Activated CD4-positive, alpha-beta memory T cell treated with anti-CD3 and anti-CD28 coated beads, Interleukin-2, amount 10 ng/mL, durations not matched to agents 7 days and 5 days (primary cell): ENCODE measurements at places on chromosomes 3 and 15. TPM values are rescaled to one million over a fixed set of nuclear protein-coding genes. Genes with fewer than 3 reads are reported as not detected.

GRCh38 chr3:53938645-53939044 lies 47.0 kb upstream of the SELENOK start:
- no peaks in the 10 kb centered on the region for H3K36me3 ChIP-seq
- H3K27ac ChIP-seq = no peak overlapping the region
- H3K27me3 ChIP-seq = peaks cover 9% of the 10 kb centered on the region
- peak; percentile 31 for DNase-seq
- no peak overlapping the region for H3K4me3 ChIP-seq

- H3K4me1 ChIP-seq = no peaks in the 10 kb centered on the region
- no peaks in the 10 kb centered on the region for H3K27me3 ChIP-seq
- no peaks in the 10 kb centered on the region for H3K36me3 ChIP-seq
- H3K27ac ChIP-seq = no peak overlapping the region
- no peak overlapping the region for H3K4me3 ChIP-seq
Observed at GRCh38 chr3:82128271-82128670, 366.8 kb upstream of the GBE1 start.

The GOLGA6L4 gene
- total RNA-seq = 1.7 TPM

- no peaks in the 10 kb centered on the region for H3K4me1 ChIP-seq
- H3K27me3 ChIP-seq = peaks cover 2% of the 10 kb centered on the region
- H3K36me3 ChIP-seq = no peaks in the 10 kb centered on the region
- no peak overlapping the region for H3K27ac ChIP-seq
- DNase-seq = no peak
Observed at GRCh38 chr3:149688122-149688757, 30.4 kb upstream of the WWTR1 start.

DNA sequence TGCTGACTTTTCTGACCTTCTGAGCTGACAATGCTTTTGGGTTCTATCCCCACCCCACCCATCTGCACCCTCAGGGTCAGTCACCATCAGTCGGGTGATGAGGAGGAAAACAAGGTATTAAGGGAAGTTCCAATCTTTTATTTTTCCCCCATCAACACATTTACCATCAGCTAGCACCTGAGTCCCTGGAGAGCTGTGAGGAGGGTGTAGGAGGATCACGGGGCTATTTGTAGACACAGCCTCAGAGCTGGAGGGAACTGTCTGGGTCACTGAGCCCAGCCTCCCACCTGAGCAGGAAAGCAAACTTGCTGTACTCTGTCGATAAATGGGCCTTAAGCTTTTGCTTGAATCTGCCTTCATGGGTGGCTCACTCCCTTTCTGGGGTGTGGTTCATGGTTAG lies 24.8 kb upstream of the ZFAND6 start:
- no peak overlapping the region for H3K4me3 ChIP-seq
- peaks cover 5% of the 10 kb centered on the region for H3K36me3 ChIP-seq
- H3K27me3 ChIP-seq = no peaks in the 10 kb centered on the region

The TMEM212 gene
- not detected for total RNA-seq

GRCh38 chr3:72113564-72113963 lies 328.6 kb upstream of the PROK2 start:
- no peaks in the 10 kb centered on the region for H3K4me1 ChIP-seq
- peaks cover 4% of the 10 kb centered on the region for H3K27me3 ChIP-seq
- H3K36me3 ChIP-seq = no peaks in the 10 kb centered on the region
- DNase-seq = no peak
- no peak overlapping the region for H3K27ac ChIP-seq

DNA sequence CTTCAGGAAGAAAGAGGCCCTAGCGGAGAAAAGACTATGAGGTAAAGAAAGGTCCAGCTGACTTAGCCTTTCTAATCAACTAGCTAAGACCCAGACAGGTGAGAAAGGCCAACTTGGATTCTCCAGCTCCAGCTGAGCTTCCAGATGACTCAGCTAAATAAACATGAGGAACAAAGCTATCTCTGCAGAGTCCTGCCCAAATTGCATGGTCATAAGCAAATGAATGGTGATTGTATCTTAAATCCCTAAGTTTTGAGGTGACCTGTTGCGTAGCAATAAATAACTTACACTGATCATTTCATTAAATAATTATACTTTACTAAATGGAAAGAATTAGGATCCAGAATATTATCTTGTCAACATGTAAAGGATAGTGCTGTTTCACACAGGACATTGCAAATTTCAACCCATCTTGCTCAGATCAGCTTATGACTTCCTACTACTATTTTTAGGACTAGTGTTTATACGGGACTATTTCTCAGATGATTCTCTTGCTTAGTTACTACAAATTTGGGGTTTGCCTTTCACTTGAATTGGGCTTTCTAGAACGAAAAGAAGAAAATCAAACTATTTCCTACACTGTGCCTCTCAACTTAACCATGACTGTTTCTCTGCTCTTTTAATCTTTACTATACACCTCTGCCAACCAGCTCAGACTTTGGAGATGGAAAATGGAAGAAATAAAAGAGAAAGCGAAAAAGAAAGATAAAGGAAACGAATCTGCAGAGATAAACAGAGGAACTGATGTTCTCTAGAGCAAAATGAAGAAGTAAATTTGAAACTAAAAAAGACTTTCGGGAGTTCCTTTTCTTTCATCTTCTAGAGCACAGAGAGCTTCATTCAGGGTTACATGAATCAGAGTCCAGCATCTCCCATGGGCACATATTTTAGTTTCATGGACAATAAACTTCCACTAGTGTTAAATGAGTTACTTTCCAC lies 6.6 kb upstream of the ADGRG7 start:
- no peak for DNase-seq
- H3K4me1 ChIP-seq = peaks cover 27% of the 10 kb centered on the region
- peaks cover 5% of the 10 kb centered on the region for H3K27me3 ChIP-seq
- H3K36me3 ChIP-seq = peaks cover 3% of the 10 kb centered on the region
- H3K4me3 ChIP-seq = peak overlapping the region; percentile 23

GRCh38 chr3:71031181-71031580 lies 552.3 kb downstream of the FOXP1 start:
- no peaks in the 10 kb centered on the region for H3K27me3 ChIP-seq
- H3K27ac ChIP-seq = no peak overlapping the region
- H3K4me3 ChIP-seq = no peak overlapping the region
- no peak for DNase-seq
- H3K4me1 ChIP-seq = peaks cover 46% of the 10 kb centered on the region

The CACNA1D gene
- total RNA-seq = 2.5 TPM

DNA sequence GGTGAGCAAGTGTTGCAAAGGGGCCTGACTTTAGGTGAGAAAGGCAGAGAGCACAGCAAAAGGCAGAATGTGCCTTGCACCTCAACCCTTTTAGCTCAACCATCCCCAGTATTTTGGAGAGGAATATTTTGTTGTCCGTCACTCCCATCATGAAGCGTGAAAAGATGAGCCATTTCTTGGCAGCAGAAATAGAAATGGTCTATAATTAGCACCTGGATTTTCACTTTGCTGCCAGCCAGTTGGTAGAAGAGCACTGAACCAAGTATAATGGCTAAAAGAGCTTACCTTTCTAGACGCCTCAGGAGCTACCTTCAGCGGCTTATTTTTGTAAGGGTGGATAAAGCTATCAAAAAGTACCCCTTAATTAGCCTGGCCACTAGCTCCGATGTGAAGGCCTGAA lies 406.7 kb downstream of the OCA2 start:
- H3K27ac ChIP-seq = no peak overlapping the region
- no peaks in the 10 kb centered on the region for H3K36me3 ChIP-seq
- no peak overlapping the region for H3K4me3 ChIP-seq
- DNase-seq = no peak
- H3K4me1 ChIP-seq = no peaks in the 10 kb centered on the region

The RASL12 gene
- total RNA-seq = not detected
